EH (cell line): ENCODE measurements at places on chromosomes 6 and 20.
A peak's percentile ranks its signal among the peaks of the same experiment; 100 is the strongest.

GRCh38 chr6:167113047-167113754 lies 9.7 kb upstream of the CCR6 start:
- no peak for DNase-seq

DNA sequence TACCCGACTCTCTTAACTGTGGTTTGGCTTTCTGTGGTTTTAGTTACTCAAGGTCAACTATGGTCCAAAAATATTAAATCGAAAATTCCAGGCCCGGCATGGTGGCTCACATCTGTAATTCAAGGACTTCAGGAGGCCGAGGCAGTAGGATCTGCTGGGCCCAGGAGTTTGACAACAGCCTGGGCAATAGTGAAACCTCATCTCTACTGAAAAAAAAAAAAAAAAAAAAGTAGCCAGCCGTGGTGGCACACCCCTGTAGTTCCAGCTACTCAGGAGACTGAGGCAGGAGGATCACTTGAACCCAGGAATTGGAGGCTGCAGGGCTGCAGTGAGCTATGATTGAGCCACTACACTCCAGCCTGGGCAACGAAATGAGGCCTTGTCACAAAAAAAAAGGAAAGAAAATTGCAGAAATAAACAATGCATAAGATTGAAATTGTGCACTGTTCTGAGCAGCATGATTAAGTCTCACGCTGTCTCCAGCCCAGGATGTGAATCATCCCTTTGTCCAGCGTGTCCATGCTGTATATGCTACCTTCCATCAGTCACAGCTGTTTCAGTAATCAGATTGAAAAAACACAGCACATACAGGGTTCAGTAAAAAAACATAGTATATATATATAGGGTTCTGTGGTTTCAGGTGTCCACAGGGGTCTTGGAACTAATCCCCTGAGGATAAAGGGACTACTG lies 40.7 kb downstream of the RGS17 start:
- DNase-seq, result peak; percentile 81

DNA sequence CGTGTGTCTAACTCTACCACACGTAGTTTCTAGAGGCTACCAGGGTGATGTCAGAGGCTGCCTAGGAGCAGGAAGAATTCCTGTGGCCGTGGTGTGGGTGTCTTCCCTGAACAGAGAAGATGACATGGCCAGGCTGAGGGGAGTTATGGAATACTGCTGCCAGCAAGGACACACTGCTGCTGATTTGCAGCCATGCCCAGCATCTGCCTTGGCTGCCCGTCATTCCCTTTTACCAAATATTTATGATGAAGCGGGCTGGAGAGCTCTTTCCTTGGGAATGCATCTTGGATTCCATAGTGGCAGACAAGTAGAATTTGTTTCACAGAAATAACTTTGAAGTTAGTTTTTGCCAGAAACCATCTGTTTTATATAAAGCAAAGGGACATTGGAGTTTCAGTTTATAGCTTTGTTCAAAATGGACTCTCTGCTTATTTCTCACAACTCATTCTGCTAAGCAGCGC lies 80.8 kb upstream of the VSTM2L start:
- peak; percentile 98 for DNase-seq

GRCh38 chr6:54308289-54308985 lies at the start of gene TINAG:
Gene TINAG, plus strand, starts transcription at chr6:54308441. Its CDS starts 110 bp downstream, at chr6:54308551.
- no peak for DNase-seq

GRCh38 chr6:75306064-75306463 lies 21.5 kb upstream of the TMEM30A start:
- DNase-seq, result no peak

GRCh38 chr20:32315891-32316290 lies 38.4 kb downstream of the KIF3B start:
- no peak for DNase-seq

GRCh38 chr6:30974490-30975252 lies 8.8 kb upstream of the MUC21 start:
- no peak for DNase-seq

GRCh38 chr6:43181621-43181941 lies 415 bp upstream of the CUL9 start:
- DNase-seq, result no peak

DNA sequence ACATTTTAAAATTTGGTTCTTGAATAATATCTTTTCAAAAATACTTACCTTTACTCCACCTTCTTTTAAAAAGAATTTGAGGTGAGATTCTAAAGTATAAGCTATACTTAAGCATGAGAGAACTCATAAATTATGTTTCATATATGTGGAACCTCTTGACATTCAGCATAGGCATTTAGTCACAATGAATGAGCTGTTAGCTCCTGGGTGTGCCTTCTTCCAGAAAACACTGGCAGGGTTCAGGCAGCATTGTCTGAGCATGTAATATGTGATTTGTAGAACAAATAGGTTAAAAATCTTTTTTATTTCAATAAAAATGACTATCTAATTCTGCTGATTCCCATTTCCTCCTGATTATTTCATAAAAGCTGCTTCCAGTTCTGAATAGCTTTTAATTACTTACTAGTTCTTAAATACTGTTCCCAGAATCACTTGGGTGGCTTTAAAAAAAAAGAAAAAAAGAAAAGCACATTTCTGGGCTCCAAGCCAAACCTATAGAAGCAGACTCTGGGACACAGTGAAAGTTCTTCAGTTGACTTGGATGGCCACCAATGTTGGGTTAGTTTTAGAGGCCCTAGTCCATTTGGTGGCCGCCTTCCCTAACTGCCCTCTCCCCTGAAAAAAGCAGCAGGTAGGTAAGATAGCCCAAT lies 20.2 kb downstream of the RNF8 start:
- peak; percentile 36 for DNase-seq

DNA sequence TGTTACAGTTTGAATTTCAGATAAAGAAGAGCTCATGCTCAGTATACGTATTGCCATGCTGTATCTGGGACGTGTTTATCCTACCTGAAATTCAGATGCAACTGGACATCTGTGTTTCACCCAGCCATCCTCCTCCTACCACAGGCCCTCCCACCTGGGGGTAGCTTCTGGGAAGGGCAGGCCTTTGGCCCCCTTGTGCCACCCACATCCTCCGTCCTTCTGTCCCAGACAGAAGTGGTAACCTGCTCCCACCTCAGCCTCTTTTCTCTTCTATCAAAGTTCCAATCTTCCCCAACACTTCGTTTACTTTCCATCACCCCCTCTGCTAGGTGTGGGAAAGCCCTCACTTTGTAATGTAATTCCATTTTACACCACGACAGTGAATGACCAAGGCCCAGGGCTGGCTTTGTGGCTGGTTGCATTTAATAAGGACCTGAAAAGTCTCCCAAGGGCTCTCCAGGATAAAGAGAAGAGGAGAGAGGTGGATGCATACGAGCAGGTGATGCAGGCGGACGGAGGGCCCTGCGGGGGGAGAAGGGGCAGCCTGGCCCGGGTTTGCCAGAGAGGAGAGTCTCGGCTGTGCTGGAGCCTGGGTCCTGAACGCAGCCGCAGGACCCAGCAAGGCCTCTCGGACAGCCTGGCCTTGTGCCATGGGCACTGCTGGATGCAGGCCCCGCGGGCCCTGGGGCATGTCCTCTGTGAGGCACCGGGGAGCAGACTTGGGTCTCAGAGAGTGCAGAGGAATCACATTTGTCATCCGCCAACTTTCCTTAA lies 98.4 kb downstream of the PSMB1 start:
- no peak for DNase-seq

- DNase-seq, result no peak
Observed at GRCh38 chr20:18971121-18971520, 157.5 kb downstream of the SCP2D1 start.

GRCh38 chr20:60310560-60311349 lies 352.5 kb downstream of the CDH26 start:
- no peak for DNase-seq

DNA sequence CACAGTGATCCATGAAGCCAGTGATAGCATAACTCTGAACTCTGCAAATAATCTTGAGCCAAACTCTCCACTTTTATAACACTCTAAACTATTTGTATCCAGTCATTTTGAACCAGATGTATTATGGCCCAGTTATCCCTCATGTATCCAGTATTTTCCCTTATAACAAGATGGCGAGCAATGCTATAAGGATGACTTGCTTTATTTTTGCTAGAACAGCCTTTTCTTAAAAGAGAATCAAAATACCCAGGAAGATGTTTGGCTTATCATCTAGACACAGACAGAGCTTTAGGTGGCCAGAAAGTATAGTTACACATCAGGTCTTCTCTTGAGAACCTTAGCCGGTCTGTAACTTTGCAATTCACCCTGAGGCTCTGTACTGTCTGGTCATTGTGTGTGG lies 81.0 kb downstream of the DOK5 start:
- no peak for DNase-seq

- DNase-seq, result no peak
Observed at GRCh38 chr6:24060982-24061754, 64.8 kb upstream of the NRSN1 start.

DNA sequence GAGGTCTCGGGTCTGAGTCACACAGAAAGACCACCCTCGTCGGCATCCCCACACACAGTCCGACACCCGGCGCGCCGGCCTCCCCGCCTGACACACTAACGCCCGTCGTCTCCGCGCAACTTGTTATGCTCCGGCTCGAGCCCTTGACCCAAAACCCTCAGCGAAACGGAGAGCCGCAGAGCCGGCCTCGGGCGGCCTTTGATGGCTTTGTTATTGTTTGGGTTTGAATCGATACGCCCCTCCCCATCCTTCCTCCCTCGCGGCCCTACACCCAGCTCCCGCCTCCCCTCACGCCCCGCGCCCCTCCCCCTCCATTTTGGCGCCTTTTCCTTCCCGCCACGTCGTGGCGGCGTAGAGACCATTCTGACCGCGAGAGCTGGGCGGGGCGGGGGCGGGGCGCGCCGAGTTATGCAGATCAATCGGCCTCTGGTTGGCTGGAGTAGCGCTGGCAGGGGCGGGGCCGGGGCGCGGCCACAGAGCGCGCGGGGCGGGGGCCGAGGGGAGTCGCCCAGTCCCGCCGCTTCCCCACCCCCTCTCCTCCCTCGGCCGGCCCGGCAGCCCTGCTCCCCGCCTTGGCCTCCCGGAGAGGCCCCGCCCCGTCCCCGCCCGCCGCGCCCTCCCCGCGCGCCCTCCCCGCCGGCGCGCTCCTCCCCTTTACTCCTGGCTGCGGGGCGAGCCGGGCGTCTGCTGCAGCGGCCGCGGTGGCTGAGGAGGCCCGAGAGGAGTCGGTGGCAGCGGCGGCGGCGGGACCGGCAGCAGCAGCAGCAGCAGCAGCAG lies at the start of gene PIM1:
Gene PIM1, plus strand, starts transcription at position 657 of the 777 bp plus-strand sequence. CDS start 424 bp downstream, outside the sequence.
- DNase-seq, result peak; percentile 98

- DNase-seq, result no peak
Observed at GRCh38 chr20:54535033-54535432, 59.6 kb downstream of the DOK5 start.

DNA sequence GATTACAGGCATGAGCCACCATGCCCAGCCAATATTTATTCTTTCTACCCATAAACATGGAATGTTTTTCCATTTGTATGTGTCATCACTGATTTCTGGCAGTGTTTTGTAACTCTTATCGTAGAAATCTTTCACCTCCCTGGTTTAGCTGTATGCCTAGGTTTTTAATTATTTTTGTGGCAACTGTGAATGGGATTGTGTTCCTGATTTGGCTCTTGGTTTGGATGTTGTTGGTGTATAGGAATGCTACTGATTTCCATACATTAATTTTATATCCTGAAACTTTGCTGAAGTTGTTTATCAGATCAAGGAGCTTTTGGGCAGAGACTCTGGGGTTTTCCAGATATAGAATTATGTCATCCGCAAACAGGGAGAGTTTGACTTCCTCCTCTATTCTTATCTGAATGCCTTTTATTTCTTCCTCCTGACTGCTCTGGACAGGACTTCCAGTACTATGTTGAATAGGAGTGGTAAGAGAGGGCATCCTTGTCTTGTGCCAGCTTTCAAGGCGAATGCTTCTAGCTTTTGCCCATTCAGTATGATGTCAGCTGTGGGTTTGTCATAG lies 198.6 kb downstream of the ZDHHC14 start:
- peak; percentile 6 for DNase-seq

DNA sequence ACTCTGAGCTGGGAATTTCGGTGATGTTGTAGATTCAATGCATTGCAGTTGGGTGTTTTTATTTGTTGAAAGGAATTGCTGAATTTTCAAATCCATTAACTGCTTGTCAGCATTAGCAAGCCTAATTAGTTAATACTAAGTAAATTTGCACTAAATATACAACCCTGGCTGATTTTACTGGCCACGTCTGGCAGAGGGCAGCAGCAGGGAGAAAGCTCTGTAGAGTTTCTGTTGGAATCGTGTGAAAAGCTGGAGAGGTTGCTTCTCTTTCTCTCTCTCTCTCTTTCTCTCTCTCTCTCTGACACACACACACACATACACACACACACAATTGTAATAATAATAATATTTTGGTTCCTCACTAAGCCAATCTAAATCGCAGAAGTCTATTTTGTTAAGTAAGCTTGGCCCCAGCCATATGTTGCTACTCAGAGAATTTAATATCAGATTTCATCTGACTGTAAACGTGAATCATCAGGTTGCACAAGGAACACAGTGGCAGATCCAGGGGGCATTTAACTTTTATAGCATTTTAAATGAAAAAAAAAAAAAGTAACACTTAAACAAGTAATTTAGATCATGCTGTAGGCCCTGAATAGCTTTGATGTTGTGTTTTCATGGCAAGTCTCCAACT lies 289.5 kb downstream of the ESR1 start:
- peak; percentile 88 for DNase-seq

DNA sequence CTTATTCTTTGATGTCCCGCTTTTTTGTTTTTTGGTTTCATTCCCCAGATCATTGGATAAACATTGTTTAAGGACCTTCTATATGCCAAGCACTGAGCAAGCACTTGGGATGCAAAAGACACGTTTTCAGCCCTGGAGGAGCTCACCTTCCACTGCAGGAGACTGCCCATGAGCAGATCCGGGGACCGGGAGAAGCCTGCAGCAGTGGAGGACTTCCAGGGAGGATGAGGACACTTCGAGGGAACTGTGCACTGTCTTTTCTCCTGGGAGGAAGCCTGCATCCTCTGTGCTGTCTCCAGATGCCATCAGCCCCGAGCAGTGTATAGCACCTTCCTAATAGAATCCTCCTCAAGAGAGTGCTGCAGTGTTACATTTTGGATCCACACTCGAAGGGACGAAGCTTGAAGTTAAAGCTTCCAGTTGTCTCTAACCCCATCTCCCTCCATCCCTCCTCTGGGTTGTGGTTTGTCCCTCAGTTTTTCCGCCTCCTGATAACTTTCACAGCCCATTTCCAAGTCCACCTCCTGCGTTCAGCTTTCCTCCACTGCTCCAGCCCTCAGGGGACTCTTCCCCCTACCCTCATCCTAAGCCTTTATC lies 5.8 kb upstream of the KCNG1 start:
- peak; percentile 20 for DNase-seq

DNA sequence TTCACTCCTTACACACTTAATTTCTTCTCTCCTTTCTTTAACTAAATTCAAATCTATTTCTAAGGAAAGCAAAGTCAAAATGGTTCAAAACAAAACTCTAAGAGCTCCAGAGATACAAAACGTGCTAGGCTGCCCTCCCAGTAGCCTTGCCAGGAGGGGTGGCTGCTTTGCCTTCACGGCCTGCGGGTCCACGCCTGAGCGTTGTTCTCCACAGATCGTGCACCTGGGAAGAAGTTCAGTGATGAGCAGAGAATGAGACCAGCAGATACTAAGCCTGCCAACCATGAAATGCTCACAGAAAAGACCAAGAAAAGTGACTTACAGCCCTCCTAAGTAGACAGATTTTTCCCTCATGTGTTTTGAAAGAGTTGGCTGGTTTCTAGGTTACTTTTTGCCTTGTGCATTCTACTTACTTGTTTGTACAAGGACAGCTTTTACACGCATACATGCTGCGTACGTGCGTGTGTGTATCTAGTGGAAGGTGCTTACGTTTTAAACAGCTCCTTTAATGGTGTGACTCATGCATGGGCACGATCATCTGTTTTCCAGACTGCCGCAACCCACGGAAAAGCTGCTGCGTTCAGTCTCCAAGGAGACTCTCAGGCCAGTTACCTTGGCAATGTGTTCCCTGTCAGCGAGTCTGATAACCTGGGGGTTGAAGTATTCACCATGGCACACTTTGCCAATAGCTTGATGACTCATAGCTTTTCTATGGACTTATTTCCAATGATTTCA lies 32.4 kb upstream of the PBOV1 start:
- peak; percentile 74 for DNase-seq
